ENCODE measurements at places on chromosomes 7 and 10.

DNA sequence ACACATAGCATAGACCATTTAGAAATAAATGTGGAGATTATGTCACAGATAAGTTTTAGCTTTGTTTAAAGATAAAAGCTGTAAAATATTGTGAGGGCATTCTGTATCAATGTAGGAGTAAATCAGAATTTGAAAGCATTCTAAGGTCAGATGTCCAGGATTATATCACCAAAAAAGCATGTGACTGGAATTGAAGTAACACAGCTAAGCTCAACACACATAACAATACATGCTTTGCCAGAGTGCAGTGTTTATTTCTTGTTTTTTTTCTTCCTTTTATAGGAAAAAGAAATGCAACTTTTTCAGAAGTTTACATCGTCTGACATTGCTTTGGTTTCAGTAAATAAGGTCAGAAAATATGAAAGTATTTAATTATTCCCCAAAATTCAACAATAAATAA lies 183.4 kb downstream of the HTR7 start:
- DNase-seq = no peak

DNA sequence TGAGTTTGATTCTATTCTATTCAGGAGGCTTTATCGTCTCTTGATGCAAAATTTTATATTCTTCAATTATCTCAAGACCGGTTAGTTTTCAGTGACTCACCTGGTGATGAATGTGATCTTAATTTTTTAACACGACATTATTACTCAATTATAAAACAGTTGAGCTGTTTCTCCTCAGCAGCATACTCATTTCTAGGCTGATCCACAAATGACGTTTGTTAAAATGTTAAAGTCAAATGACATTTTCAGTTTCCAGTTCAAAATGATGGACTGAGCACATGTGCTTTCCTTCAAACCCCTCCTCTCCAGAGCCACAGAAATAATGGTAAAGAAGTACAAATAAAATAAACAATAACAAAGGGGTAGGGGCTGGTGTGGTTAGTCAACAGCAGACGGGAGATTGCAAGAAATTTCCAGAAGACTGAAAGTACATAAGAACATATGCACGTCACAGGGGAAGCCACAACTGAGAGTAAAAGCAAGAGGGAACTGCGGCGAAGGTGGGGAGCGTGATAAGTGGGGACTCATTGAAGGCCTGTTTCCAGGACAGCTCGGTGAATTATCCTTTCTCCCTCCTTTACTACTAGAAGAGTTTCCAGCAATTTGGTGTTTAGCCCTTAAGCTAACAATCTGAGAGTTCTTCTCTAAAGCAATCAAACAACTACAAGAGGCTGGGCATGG lies 10.9 kb downstream of the MACROH2A2 start:
- no peak for DNase-seq

- no peak for DNase-seq
Observed at GRCh38 chr7:111753968-111754367, 191.7 kb upstream of the IMMP2L start.

GRCh38 chr10:48901319-48901718 lies 38.3 kb downstream of the LRRC18 start:
- no peak for DNase-seq

- no peak for DNase-seq
Observed at GRCh38 chr10:112755446-112756234, 194.4 kb upstream of the TCF7L2 start.

- DNase-seq = no peak
Observed at GRCh38 chr7:80548840-80549530, 37.1 kb upstream of the GNAT3 start.

DNA sequence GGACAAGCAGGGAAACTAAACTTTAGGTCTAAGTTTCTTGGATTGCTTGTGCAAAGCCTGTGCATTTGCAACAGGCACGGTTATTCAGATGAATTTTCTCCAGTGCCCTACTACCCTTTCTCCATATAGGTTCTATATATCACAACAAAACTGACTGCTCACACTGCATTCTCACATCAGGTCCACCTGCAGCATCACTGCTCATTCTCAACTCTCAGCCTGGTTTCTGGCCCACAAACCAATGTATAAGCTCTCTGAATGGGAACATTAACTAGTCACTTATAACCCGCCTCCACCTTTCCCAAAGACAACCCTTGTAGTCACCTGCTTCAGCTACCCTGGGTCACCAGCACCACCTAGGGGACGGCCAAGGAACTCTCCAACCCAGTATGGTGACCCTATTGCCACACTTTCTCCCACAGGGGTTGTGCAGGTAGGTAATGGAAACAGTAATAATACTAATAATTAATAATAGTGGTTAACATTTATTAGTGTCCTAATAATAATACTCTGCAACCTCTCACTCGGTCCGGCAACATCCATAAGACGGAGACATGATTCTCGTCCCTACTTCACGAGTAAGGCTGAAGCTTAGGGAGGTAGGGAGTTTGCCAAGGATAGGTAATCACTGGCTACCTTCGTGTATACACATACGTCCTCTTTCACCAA lies 97.3 kb downstream of the CLEC2L start:
- DNase-seq = peak; percentile 83

DNA sequence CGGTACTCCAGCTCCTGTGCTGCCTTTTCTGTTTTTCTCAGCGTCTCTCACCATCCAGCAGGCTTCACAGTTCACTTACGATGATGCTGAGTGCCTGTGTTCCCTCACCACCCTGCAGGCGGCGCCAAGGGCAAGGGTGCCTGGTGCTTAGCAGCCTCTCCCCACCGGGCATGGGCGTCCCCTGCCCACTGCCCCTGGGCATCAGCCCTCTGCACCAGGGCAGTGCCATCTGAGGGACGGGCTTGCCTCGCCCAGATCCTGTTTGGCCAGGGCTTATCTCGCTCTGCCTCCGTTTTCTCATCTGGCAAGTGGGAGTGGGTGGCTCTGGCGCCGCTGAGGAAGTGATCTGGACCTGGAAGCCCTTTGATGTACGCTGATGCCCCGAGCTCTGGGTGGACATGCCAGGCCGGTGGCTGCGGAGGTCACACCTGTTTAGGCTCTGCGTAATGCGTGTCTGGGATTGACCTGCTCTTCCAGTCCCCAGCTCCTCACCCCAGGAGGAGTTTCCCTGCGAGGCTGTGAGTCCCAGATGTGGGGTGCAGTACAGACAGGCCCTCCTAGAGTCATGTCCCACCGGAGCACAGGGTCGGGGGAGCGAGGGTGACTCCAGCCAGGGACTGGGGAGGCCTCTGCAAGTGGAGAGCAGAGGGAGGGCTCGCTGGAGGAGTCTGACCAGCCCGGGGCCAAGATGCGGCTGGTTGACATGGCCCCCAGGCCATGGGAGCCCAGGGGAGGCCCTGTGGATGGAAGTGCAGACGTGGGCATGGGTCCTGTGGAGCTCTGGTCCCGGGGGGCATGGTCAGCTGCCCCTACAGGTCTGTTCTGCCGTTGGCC lies 11.8 kb downstream of the TTYH3 start:
- no peak for DNase-seq

- no peak for DNase-seq
Observed at GRCh38 chr10:132326344-132326889, 5.6 kb upstream of the LRRC27 start.

- DNase-seq = no peak
Observed at GRCh38 chr10:124465777-124466488, 4.3 kb downstream of the LHPP start.

- DNase-seq = no peak
Observed at GRCh38 chr10:88004451-88004850, 141.0 kb downstream of the PTEN start.

DNA sequence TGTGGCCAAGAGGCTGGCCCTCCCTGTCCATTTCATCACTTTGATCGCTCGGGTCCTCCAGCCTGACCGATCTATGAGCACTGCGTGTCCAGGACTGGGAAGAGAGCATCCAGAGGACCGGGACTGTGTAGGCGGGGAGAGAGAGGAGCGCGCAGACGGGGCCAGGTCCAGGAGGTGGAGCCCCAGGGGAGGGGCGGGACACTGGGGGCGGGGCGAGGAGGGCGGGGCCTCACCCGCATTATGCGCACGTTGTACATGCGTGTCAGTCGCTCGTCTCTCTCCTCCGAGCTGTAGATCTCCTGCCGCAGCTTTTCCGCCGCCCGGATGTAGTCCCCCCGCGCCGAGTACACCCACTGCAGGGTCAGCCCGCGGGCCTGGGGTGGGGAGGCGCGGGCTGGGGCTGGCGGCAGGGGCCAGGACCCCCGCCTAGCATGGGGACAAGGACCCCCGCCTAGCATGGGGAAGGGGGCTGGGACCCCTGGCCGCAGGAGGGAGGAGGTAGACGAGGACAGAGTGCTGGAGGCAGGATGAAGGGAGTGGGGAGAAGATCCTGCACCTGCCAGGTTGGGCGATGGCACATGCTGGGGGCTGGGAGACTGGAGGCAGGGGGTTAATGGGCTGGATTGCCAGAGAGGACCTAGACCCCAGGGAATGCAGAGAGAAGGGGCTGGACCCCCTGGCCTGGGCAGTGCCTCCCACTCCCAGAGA lies 14.3 kb downstream of the MOSPD3 start:
- peak; percentile 93 for DNase-seq

- DNase-seq = peak; percentile 88
Observed at GRCh38 chr10:13659887-13660550, 73.3 kb downstream of the PRPF18 start.

GRCh38 chr7:8823486-8823885 lies 390.1 kb downstream of the NXPH1 start:
- no peak for DNase-seq

GRCh38 chr7:113015034-113015645 lies 71.5 kb downstream of the GPR85 start:
- DNase-seq = no peak

DNA sequence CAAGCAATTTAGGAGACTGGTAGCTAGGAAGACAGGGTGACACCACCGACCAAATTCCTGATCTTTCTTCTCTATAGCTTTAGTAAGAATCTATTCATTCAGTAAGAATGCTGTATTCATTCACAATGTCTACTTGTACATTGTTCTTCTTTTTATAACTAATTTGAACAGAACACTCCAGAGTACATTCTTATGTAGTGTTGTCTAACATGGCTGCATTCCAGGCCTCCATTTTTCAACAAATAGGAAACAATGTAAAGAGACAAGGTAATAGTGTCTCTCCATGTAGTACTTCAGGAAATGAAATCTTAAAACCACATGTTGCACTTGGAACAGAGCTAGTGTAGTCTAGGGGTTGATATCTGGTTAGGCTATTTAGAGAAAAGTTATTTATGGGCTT lies 1.8 kb downstream of the VCL start:
- no peak for DNase-seq

DNA sequence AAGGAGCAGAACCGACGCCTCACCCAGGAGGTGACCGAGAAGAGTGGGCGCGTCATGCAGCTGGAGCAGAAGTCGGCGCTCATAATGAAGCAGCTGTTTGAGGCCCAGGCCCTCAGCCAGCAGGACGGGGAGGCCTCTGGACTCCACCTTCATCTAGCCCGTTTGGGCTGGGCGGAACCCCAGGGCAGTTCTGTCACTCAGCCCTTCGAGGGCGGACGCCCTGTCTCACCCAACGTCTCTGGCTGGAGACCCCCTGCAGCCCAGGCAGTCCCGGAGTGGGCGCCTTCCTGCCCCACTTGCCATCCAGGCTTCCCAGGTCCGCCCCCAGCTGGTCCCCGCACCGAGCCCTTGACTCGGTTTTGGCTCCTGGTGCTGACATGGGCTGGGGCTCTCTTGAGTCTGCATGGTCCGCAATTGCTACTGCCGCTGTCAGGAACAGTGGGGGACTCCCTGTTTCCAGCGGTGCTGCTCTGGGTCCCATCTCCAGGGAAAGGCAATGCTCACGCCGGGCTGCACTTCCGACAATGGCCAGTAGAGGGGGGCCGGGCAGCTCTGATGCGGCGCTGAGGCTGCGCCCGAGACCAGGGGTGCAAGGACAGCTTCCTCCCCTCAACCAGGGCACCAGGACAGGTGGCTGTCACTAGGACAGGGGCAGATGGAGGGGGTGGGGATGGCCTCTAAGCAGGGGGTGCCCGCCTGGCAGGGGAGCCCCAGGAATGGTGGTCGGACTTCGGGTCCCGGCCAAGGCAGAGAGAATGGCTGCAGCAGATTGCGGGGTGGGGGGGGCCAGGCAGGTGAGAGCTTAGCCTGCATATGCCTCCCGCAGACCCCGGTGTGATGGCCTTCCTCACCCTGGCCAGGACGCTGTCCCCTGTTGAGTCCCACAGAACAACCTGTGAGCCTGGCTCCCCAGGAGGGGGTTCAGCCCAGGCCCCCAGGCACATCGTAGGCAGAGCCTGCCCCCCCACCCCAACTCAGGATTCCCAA lies 71.2 kb upstream of the KCTD7 start:
- peak; percentile 89 for DNase-seq

DNA sequence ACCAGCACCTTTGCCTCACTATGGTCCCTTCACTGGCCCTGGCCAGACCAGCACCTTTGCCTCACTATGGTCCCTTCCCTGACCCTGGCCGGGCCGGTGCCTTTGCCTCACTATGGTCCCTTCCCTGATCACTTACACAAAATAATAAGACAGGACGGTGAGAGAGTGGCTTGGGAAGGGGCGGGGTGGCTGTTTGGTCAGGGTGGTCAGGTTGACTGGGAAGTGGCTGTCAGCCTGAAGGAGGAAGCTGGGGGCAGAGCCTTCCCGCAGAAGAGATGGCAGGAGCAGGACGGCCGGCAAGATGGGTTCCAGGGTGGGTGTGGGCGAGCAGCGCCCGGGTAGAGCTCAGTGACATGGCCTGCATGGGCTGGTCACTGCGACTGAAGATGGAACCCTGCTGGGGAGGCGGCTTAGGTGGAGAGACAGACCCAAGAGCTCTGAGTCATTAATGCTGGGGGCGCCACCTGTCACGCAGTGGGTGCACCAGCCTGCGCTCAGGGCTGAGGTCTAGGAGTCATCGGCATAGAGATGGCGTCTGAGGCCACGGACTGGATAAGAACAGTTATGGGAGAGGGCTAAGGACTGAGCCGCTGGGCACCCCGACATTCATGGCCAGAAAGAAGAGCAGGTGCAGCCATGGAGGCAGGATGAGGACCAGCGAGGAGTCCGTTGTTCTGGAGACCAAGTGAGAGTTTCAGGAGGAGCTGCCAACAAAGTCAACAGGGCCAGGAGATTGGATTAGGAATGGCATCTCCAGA lies 91.8 kb downstream of the CHST15 start:
- DNase-seq = peak; percentile 37

DNA sequence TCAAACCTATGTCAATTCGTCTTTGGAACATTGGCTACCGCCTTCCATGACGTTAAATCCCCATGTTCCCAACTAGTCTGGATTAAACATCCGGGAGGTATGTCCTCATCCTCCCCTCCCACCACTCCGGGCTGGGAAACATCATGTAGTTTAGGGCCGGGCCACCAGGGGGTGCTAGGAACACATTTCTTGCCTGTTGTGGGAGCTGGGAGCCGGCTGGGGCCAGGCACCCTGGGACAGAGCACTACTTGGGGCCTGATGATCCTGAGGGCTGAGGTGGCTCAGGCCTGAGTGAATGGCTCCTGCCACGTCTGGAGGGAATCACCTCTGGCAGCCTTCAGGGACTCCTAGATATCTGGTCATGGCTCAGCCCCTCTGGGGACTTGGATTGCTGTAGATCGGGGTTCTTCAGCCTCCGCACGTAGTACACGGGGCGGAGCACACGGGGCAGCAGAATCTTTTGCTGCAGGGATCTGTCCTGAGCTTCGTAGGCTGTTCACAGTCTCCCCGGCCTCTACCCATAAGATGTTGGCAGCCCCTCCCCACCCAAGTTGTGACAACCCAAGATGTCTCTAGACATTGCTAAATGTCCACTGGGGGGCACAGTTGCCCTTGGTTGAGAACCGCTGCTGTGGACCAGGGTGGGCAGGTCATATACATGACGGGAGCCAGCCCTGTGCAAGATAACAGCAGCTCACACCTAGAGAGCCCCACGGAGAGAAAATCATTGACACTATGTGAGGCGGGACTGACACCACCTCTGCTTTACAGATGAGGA lies 141.2 kb upstream of the ZNF716 start:
- DNase-seq = no peak

Measured in activated effector memory CD4-positive, alpha-beta T cell treated with anti-CD3 and anti-CD28 coated beads, Interleukin-2, amount 50 U/mL, for 16 hours (primary cell).